Left forelimb (tissue), 1 donor: ENCODE measurements at places on chromosomes 4 and X.
A peak's percentile ranks its signal among the peaks of the same experiment; 100 is the strongest.

DNA sequence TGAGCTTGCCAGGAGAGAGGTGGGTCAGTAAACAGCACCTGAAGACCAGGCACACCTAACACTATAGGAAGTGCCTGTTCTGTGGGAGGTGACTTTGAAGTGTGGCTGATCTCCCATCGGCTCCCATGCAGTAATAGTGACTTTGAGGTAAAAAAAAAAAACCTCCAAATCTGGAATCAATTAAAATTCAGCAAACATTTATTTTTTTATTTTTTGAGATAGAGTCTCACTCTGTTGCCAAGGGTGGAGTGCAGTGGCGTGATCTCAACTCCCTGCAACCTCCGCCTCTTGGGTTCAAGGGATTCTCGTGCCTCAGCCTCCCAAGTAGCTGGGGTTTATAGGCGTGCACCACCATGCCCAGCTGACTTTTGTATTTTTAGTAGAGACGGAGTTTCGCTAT, 32.4 kb downstream of the ARHGAP10 start:
- DNase-seq, result no peak

DNA sequence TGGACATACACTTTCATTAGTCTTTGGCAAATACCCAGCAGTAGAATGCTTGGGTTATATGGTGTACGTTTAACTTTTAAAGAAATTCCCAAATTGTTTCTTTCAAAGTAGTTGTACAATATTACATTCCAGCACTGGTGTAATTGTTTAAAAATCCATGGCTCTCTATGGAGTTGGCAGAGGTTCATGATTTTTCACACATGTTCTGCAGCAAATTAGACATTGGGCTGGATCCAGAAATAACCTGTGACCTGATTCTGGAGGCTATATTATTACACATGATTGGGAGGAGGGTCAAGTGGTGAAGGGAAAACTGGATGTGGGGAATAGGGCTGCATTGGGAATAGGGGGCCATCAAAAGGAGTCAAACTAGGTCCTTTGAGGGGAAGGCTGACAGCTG, 41.9 kb downstream of the MAMLD1 start:
- DNase-seq, result no peak

GRCh38 chr4:13268165-13268564, 216.0 kb downstream of the RAB28 start:
- DNase-seq, result no peak

DNA sequence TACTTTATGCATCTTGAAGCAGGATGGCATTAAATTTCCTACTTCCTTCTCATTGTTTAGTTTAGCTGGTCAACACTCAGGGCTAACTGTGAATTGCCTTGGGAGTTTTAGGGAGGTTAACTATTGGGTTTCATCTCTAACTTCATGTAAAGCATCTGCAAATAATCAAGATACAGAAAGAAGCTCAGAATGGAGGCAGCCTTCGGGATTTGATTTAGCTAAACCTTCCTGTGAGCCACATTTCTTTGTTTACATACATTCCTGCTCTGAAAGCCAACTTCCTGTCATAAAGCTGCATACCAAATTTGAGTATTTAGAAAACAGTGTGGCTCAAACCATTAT, 131.7 kb upstream of the PCDH18 start:
- DNase-seq, result no peak

GRCh38 chr4:189087971-189088370, 852.7 kb upstream of the FRG1 start:
- DNase-seq, result no peak

GRCh38 chr4:121064482-121064881, 7.9 kb downstream of the NDNF start:
- no peak for DNase-seq

- DNase-seq, result no peak
These were observed 23.9 kb downstream of the STIM2 start for GRCh38 chr4:26884486-26884988.

DNA sequence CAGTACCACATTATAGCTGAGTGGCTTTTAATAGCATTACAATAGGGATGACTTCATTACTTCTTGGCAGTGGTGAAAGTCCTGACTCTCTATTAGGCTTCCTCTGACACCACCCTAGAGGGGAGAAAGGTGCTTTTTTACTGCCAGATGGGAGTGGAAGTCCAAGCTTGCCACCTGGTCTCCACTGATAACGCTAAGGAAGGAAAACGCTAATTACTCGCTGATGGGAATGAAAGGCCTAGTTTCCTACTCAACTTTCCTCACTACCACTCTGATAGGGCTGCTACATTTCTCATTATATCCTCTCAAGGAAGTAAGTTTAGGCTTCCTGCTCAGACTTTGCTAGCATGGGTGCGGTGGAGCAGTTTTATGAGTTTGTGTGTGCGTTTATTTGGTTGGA, 62.3 kb upstream of the PAGE3 start:
- DNase-seq, result no peak

DNA sequence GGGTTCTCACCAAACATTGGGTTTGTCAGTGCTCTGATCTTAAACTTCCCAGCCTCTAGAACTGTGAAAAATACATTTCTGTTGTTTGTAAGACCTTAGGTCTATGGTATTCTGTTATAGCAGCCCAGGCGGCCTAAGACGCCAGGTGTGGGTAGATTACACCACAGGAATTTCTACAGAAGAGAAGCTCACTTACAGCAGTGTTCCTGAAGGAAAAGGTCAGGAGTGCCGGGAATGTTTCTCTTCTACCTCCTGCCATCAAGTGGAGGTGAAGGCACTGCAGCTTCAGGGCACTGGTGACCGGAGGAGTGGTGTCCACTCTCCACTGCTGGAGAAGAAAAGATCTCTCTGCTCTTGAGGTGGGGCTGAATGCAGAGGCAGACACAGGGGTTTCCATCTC, 45.7 kb downstream of the FHDC1 start:
- DNase-seq, result no peak

DNA sequence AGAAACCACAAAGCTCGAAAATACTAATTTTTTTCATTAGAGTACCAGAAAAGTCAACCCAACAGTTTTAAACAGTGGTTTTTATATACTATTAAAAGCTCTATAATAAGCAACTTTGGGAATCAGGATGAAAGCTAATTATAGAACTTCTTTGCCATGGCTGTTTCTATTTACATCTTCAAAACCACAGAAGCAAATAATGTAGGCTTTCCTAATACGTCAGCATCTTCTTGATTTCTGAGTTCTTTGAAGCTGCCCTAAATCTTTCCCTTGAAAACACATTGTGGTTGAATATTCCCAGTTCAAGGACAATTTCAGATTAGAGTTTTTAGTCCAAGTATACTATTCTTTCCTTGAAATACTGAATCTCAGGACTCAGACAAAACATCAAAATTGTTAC, 460.2 kb upstream of the FAT1 start:
- no peak for DNase-seq

DNA sequence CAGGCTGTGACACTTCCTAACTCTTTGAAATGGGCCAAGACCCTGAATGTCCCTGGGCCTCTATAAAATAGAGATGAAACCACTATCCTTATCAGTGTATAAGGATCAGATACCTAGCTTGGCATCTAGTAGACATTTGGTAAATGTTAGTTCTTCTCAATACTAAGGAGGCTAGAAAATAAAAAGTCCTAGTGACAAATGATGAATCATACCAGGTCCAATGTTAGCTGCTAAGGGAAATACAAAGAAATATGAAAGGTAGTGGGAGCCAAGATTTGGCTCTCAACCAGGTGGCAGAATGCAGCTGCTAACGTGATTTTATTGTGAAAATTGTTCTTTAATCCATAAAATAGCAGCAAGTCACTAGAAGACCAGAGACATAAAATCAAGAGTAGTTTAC, 19.8 kb upstream of the PPARGC1A start:
- DNase-seq, result no peak

- no peak for DNase-seq
These were observed 242.3 kb upstream of the NOCT start for GRCh38 chr4:138773321-138773720.

- DNase-seq, result no peak
These were observed 35.9 kb downstream of the HHIP start for GRCh38 chr4:144681806-144682205.

- DNase-seq, result no peak
These were observed 69.0 kb upstream of the TMEM33 start for GRCh38 chr4:41865981-41866798.

DNA sequence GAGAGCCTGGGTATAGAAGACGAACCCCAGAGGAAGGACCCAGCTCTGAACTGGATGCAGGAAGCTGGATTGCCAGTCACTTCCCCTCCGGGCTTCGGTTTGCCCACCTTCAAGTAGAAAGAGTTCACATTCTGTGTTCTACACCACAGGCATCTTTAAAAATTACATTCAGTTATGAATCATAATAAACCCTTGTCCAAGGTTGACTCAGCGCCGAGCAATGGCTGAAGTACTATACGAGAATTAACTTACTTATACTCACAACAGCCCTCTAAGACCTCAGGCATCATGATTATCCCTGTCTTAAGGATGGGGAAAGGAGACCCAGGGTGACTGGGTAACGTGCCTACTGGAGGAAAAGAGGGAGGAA, 72.5 kb downstream of the EVC2 start:
- no peak for DNase-seq

DNA sequence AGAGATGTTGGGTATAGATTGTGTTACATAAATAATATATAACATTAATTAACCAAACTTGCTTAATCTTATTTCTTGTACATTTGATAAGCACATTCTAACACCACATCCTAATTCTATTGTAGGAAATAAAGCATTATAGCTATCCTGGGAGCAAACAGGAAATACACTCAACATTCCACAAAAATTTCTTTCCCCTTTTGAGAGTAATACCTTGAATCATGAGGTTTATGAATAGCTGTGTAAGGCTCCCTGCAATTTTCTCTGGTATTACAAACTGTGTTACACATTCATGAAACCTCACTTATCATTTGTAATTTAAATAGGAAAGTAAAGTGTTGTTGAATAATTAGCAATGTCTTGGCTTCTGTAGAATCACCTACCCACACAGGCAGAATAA, 95.1 kb downstream of the TMEM47 start:
- DNase-seq, result no peak

DNA sequence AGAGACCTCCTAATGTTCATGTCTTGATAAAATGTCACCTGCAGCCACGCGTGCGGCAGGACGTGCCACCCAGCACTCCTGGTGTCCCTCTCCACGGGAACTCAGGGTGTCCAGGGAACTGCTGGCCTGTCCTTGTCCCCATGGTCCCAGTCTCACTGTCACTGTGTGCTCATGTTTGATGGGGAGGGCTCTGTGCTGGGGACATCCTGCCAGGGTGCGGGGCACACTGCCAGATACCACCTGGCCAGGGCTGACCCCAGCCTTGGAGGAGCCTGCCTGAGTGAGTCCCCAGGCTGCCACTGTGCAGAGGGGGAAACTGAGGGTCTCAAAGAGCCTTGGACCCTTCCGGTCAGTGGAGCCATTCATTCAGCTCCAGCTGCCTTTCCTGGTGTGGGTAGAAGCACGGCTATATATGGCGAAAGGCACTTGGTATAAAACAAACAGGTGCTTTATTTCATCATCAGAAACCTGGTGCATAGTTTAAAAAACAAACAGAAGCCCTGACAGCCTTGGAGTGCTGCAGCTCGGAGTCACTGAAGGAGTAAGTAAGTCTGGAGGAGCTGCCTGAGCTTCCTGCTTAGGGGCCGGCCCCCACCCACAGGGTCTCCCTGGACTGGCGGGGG, 33.0 kb downstream of the NOP14 start:
- peak; percentile 33 for DNase-seq

- no peak for DNase-seq
These were observed 249.3 kb upstream of the DIPK2B start for GRCh38 chrX:45449982-45450381.

- no peak for DNase-seq
These were observed 60.7 kb downstream of the TBC1D9 start for GRCh38 chr4:140695483-140695882.

GRCh38 chr4:154009191-154009590, 220.3 kb upstream of the SFRP2 start:
- no peak for DNase-seq

- DNase-seq, result no peak
These were observed 97.4 kb downstream of the NLGN4X start for GRCh38 chrX:6131287-6131686.

GRCh38 chrX:28010875-28011274, 29.6 kb upstream of the DCAF8L1 start:
- no peak for DNase-seq

GRCh38 chr4:85967872-85968271, 392.0 kb downstream of the MAPK10 start:
- DNase-seq, result no peak

- no peak for DNase-seq
These were observed 47.5 kb upstream of the WDR19 start for GRCh38 chr4:39134683-39135306.

DNA sequence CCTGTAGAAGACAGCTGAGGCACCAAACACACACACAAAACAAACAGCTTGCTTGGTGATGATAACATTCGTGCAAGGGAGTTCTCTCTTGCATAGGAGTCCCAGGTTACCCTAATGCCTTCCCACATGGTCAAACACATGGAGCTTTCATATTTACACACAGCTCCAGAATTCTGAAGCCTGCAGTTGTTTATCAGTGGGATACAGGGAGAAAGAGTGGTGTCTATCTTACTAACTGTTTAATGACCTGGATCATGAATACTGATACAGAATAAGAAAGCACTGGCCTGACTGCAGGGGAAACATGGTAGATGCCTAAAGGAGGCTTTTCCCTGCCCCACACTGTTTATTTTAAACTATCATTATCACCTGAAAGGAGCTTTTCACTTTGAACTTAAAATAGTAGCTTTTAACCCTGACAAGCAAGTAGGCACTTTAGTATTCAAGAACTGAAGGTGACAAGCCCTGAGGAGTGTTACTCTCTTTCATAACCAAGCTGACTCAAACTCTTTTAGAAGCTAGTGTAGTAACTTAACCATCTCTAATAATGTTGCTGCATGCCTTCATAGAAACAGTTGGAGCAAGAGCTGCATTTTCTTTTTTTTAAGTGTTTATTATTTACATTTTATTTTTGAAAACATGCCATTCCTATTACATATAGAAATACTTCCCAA, 15.6 kb downstream of the TET2 start:
- DNase-seq, result no peak

GRCh38 chrX:153519569-153520286, 2.3 kb downstream of the ATP2B3 start:
- DNase-seq, result no peak

- no peak for DNase-seq
These were observed 10.3 kb downstream of the RTL5 start for GRCh38 chrX:72121383-72121782.

DNA sequence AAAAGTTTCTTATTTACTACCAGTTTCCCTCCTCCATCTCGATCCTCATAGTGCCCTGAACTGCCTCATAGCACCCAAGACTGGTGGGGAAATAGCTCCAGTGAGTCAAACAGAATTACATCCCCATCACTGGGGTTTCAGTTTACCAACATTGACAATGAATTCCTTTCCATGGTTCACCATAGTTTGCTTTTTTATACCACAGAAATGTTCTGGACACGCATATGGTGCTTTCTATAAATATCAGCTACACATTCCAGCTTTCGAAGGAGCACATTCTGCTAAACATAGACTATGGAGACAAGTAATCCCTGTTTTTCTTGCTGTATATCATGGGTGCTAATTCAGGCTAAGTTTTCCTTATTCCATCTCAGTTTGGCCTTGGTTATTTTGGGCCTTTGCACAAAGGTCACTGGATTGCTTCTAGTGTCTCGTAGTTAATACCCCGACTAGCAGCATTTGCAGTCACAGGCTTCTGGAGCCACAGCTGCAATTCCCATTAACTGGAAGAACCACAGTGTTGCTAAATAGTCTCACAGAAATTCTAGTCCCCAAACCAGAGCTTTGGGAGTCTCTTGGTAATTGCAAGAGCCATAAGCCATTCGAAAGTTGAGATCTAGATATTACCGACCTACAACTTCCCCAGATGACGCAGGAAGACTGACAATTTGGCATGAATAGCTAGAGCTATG, 53.4 kb upstream of the TRPC3 start:
- DNase-seq, result no peak
